ENCODE measurements at places on chromosomes 7 and 10.
A peak's percentile ranks its signal among the peaks of the same experiment; 100 is the strongest.

- no peak for DNase-seq
Measured at GRCh38 chr7:30068117-30068516, 39.9 kb downstream of the PLEKHA8 start.

- peak; percentile 88 for DNase-seq
Measured at GRCh38 chr10:73887294-73888039, 13.1 kb upstream of the CAMK2G start.

GRCh38 chr10:11020548-11020942, 2.9 kb downstream of the CELF2 start:
- no peak for DNase-seq

DNA sequence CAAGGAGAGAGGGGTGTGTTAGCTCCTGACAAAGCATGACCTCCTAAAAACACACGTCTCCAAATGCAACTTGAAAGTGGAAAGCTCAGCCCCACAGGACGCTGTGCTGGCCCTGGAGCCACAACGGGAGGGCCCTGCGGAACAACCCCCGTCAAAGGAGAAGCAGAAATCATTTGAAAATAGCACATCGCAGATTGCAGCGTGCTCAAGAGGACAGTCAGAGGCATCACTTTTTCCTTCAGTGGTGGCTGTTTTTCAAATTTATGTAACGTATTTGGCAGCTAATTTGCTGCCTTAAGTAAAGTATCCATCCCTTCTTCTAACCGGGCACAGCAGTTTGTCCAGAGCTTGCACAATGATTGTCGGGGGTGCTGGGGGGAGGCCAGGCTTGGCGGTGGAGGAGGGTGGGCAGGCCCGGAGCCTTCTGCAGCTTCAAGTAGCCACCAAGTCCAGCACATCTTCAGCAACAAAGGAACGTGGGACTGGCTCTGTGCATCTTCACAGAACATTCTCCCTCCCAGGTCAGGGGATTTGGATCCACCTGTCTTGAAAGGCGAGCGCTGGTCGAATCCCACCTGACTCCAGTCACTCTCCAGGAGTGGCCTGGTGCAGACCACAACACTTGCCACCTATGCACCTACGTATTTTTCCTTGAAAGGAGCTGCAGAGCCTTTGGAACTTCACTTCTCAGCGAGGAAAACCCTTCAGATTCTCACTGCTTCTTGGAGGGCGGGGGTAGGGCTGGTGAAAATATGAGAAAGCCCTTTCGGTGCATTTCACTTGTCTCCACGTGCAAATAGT, 346.3 kb downstream of the DNAJB6 start:
- no peak for DNase-seq

- DNase-seq: no peak
Measured at GRCh38 chr10:2817940-2818636, 249.3 kb upstream of the PFKP start.

- DNase-seq: no peak
Measured at GRCh38 chr10:116385994-116386809, 41.4 kb upstream of the PNLIPRP3 start.

- no peak for DNase-seq
Measured at GRCh38 chr10:114304571-114305421, 65.7 kb downstream of the VWA2 start.

DNA sequence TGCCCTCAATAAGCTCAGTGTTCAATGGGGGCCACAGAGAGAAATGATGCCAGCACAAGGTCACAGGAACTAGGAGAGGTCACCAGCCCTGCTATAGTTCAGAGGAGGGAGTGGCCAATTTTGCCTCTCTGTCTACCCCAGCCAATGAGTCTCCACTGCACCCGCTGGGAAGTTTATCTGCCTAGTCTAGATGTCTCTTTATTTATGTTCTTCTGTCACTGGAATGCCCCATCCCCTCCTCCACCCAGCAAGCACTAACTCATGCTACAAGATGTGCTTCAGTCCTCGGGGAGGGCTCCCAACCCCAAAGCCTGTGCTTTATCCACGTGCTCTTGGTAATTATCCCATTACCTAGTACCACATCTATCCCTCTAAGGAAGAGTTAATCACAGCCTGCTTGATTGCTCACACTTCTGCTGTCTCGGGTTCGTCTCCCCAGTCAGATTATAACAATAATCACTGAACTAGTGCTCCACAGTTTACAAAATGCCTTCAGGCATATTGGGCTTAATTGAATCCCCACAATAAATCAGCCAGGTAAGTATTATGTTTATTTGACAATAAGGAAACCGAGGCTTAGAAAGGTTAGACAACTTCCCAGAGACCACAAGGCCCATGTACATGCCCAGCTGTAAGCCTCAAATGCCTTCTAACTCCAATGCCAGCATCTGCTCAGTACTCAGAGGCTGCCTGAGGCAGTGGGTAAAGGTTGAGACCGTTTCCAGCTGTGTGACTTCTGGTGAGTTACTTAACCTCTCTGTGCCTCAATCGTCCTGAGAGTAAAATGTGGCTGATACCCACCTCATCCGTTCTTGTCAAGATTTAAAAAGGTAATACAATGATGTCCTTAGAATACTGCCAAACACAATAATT, 3.9 kb downstream of the HIP1 start:
- no peak for DNase-seq

- DNase-seq: no peak
Measured at GRCh38 chr7:128145191-128145590, 95.9 kb upstream of the LEP start.

DNA sequence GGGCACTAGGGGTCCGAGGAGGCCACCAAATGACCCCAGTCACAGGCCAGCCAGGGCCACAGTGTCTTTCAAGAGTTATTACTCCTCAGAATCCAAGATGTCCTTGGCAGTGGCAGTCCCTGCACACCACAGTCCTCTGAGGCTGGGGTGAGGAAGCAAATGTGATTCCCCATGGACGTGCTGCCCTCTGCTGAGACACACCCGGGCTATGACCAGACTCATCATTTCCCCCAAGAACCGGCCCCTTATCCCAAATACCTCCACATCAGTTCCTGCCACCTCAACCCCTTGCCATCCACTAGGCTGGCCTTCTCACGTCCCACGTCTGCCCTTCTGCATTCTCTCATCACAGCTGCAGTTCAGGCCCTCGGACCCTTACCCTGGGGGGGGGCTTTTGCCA, 5.0 kb downstream of the PRKAG2 start:
- no peak for DNase-seq

- DNase-seq: no peak
Measured at GRCh38 chr7:71636329-71636728, 504.4 kb downstream of the GALNT17 start.

DNA sequence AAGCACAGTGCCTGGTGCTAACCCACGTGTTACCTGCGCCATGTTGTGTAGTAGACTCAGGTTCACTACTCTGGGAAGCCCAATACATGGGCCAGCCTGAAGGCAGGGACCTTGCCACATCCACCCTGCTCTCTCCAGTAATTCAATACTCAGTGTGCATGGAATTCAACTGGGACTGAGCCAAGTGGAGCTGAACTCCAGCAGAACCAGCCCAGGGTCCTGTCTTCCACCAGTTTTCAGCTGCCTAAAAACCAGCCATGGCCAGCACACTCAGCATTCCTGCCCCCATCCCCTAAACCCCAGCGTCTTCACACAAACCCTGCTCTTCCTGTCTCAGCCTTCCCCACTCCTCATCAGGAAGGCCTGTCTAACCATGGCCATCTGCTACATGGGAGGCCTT, 15.4 kb downstream of the FGF8 start:
- no peak for DNase-seq

DNA sequence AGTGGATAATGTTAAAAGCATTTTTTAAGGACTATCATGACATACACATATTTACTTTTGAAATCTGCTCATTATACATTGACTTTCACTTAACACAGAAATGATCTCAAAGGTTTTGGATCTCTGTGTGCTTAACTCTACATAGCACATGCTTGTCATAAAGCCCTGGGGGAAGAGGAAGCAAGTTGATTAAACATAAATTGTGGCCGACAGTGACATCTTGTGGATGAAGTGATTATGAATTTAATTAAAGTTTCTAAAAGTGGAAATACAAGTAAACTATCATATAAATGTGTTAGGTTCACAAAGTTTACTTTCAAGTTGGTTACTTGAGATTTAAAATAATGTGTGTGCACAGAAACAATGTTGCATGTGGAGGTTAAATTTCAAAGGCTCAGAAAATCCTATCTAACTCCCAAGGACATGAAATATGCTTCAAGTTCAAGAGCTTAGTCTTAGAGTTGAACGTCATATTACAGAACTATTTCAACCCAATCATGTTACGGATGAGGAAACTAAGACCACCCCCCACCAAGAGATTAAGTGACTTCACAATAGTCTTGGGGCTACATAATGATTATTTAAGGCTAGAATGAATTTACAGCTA, 1247.8 kb downstream of the GATA3 start:
- DNase-seq: no peak

DNA sequence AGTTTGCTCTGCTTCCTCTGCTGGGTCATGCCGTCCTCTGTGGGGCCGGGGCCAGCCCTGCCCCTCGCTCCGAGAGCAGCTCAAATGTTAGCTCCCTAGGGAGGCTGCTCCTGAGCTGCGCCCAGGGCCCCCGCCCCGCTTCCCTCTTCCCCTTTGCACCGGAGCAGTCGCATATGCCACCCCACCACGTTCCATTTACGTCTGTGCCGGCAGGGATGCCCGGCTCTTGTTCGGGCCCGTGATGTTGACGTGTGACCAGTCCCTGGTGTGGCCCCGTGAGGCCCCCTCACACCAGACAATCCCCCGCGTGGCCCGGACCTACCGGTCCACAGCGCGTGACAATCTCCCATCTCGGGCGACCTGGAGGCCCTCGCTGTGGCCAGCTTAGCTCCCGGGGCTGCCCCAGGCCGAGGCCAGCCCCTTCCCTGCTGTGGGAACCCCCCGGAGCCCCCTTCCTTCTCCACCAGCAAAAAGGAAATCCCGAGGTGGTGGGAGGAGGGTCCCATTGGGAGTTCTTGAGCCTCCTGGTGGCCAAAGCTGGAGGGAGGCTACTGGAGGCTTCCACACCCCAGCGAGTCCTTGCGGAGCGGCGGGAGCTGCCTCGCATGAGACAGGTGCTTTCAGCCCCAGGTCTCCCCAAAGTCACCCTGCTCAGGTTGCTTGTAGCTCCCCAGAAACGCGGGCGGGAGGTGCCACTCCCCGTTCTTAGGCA, 15.2 kb downstream of the FAM20C start:
- no peak for DNase-seq

GRCh38 chr7:16416289-16417282, 4.8 kb downstream of the CRPPA start:
- DNase-seq: no peak

- DNase-seq: no peak
Measured at GRCh38 chr10:108411894-108412293, 1247.4 kb upstream of the SORCS1 start.

All from right atrium auricular region (tissue), 2 donors.